ENCODE measurements at places on chromosomes 7 and 10. TPM values are rescaled to one million over a fixed set of nuclear protein-coding genes. Genes with fewer than 3 reads are reported as not detected.

DNA sequence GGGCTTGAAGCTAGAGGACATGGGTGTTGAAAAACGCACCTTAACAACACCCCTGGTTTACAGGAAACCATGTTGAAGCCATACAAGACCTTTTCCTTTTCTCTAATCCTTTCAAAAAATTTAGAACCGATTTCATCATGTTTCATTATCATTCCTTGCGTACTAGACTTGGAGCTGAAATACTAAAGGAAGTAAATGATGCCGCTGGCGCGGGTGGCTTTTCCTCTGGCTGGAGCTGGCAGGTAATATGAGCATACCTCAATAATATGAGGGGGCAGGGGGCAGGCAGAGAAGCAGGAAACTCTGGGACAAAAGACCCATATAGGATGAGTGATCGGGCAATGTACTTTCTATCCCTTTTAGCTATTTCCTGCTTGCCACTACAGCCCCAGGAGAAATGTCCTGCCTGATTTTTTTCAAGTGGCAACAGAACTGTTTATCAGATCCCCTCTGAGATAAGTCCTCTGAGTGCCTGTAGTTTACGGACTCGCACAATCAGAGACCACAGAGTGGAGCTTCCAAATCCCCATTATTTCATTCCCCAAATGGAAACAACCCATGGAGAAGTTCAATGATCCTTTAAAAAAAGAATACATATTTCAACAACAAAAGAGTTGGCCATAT is 450.1 kb downstream of the KCNMA1 start:
- DNase-seq: peak; percentile 35

DNA sequence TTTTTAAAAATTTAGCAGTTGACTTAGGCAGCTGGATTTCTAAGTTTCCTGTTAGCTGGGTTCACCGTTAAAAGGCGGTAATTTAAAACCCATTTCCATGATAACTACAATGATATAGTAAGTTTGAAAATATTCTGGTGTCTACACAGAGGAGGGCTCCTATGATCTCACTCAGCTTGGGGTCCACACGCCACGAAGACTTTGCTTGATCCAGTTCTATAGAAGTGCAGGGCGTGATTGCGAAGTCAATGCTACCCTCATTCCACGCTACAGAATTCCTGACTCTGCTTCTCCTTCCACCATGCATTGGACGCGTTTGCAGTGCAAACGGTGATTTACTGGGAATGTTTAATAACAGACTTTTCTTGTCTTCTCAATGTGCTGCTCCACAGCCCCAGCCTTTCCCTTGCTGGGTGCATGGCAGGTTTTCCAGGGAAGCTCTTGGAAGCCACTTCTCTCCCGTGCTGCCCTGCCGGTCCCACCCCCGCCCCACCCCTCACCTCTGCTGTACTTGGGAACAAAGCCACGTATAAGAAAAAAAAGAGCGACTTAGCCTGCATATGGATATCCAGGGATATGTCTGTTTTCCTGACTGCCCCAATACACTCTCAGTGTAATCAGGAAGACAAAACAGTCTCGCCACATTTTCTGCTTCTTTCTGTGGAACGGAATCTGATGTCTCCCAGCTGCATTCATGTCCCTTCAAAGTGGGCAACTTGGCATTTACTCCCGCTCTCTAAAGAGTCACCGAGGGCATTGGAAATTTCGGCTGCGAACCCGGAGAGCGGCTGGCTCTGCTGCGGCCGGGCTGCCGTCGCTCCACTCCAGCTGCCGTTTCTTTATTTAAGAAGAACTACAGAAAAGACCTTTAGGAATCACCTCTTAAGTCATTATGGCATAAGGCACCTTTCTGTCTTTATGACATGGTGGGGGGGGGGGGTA is 434.4 kb upstream of the MGMT start:
- no peak for DNase-seq

DNA sequence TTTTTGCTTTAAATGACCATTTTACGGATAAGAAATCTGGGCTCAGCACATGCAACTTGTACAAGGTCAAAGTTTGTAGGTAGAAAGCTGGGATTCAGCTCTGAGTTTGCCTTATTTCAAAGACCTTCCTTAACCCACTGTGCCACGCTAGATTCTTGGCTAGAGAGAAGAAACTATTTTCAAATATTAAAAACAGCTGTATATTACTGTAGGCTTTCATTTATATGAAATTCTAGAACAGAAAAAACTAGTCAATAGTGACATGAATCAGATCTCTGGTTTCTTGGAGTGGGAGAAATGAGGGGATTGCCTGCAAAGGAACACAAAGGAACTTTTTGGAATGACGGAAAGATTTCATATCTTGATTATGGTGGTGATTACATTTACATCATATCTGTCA is 53.0 kb upstream of the C1GALT1 start:
- DNase-seq: no peak

- DNase-seq: no peak
Observed at GRCh38 chr10:52048051-52048450, 266.0 kb upstream of the DKK1 start.

DNA sequence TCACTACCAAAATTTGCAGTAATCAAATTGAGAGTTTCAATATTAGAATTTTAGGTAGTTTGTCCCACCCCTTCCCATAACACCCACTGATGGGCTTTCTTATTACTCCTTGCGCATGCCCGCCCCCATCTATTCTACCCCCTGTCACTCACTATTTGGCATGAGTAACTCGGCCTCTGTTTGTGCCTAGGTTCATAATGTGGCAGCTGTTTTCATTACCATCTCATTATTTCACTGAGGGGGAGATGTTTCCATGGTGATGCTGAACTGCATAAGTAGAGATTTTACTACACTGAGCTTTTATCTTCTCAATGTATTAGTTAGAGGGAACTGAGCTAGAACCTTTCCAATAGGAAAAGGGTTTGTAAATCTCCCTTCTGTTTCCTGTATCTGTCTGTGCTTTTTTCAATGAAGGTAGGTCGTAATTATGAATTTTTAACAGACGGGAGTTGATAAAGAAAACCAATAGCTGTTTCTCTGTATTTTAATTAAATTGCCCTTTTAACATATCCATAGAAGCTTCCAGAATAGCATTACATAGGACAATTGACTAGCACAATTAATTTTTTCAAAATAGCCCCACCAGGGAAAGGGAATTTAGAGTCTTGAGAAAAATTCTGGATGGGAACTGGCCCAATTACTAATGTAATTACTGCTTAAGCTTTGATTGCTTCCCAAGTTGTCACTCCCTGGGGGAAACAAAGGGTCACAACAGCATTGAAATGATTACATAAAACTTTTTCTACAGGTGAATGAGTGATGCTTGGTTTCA is 33.4 kb downstream of the PRPS1L1 start:
- no peak for DNase-seq

- DNase-seq: no peak
Observed at GRCh38 chr7:74482197-74482467, 28.4 kb downstream of the GTF2IRD1 start.

Gene NKX1-2
- total RNA-seq: not detected

Gene ANKRD2
- total RNA-seq: 0.90 TPM

Gene CALCR
- total RNA-seq: not detected
